ENCODE measurements at places on chromosomes 16 and 17. TPM values are rescaled to one million over a fixed set of nuclear protein-coding genes. Genes with fewer than 3 reads are reported as not detected.

DNA sequence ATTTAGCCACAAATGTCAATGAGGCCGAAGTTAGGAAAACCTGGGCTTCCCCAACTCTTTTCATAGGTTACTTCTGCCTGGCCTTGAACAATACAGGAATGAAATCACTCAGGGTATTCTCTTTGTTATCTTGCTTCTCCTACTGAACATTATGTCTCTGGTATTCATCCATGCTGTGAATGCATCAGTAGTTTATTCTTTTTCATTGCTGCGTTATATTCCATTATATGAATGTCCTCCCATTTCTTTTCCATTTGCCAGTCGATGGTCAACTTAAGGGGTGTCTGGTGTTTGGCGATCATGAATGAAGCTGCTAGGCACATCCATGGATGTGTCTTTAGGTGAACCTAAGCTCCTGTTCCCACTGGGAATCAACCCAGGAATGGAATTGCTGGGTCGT lies 128.3 kb downstream of the CRLF3 start:
- no peak for DNase-seq

- DNase-seq: no peak
Measured at GRCh38 chr17:27521281-27522027, 65.2 kb downstream of the KSR1 start.

- no peak for DNase-seq
Measured at GRCh38 chr17:2797637-2798036, 1.4 kb downstream of the RAP1GAP2 start.

Gene SLC5A11
- total RNA-seq: not detected

DNA sequence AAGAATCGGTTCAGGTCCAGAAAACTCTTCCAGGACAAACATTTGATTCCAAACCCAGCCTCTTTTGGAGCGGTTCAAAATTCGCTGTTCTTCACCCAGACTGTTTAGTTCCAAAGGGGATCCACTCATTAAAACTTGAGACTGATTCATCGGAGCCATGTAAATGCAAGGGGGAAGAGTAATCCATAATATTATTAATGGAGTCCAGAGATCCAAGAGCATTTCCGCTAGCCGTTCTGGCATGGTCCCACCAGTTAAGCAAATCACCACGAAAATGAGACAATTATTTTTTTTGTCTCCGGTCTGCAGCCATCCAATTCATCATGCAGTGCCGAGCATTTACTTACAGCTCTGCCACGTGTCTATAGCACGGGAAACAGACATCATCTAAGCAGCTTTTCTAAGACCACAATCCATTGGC lies 15.1 kb downstream of the CDH8 start:
- DNase-seq: no peak

Gene TMEM238L
- total RNA-seq: not detected

Gene DNAAF1
- total RNA-seq: not detected

Gene ATP6V0C
- 129 TPM for total RNA-seq

DNA sequence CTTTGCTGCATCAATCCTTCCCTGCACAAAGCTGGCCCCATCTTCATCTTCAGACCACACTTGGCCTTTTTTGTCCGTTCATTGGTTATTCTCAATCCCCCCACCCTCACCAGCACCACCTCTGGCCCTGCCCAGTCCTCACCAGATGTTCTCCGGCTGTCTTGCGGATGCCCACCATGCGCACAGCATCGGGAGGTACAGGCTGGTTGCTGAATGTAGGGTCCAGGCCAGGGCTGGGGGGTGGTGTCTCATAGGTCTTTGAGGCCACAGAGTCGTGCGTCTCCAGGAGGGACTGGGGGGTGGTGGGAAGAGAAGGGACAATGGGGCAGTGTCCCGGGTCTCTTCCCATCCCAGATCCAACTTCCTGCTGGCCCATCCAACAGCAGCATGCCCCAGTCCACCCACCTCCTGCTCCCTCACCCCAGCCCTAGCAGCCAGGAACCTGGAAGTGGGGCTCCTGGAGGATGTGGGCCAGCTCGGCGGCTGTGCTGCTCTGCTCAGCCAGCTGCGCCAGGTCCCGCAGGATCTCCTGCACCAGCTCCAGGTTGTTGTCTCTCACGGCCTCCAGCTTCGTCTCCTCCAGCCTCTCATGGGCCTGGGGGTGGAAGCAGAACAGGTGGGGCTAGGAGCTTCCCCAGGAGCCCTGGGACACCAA lies 24.4 kb downstream of the MPP2 start:
- DNase-seq: no peak

GRCh38 chr16:75208861-75209505 lies 2.0 kb upstream of the CTRB2 start:
- DNase-seq: peak; percentile 12

Gene ZFPM1
- total RNA-seq: 3.6 TPM

Gene CTF1
- 6.5 TPM for total RNA-seq

GRCh38 chr17:36546418-36547093 lies 1.8 kb downstream of the GGNBP2 start:
- DNase-seq: no peak

Gene CES3
- 2.0 TPM for total RNA-seq

Gene SEPTIN12
- total RNA-seq: not detected

Gene ODAD4
- total RNA-seq: 0.75 TPM

DNA sequence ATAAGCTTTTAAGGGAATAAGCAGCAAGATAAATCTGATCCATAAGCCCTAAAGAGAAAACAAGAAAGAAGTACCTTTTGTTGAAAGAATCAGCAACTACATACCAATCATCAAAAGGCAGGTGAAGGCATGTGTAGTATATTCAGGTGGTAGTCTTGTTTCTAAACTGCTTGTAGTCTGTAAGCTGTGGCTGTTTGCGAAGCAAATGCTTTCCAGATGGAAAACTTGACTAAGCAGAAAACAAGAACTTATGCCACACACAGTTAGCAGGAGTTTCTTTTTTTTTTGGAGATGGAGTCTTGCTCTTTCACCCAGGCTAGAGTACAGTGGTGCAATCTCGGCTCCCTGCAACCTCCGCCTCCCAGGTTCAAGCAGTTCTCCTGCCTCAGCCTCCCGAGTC lies 5.7 kb downstream of the CBX1 start:
- DNase-seq: no peak

Gene KRT32
- not detected for total RNA-seq

DNA sequence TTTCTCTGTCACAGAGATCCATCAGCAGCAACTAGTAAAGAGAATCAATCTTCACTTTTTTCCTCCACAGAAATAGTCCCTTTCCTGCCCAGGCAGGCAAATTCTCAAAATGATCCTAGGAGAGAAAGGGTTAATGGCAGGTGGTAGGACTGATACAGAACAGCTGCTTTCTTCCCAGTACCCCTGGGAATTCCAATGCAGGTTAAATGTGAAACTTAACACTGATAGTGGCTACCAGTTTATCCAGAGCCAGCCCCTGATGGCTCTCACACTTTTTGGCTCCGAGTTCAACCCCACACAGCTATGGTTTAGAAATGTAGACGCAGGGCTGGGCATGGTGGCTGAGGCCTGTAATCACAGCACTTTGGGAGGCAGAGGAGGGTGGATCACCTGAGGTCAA lies 22.2 kb downstream of the MARVELD3 start:
- no peak for DNase-seq

Gene ABCC11
- not detected for total RNA-seq

Gene TNFSF12
- 34.6 TPM for total RNA-seq

Gene HOXB7
- total RNA-seq: 0.22 TPM

Gene EME1
- not detected for total RNA-seq

DNA sequence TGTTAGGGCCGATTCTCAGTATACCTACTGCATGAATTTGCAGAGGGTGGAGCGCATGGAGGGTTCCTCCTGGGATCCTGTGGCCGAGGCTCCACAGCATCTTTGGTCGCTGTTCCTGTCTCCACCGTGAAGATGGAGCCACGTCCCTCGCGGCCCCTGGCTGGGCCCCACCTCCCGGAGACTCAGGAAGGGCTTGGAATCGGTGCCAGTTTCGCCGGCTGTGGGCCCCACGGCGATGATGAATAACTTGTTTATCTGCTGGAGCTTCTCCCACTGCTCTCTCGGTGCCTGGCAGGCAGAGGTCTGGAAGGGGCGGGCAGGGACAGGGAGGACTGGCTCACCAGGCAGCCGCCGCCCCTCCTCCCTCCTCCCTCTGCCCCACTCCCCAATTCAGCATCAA lies 8.1 kb downstream of the SLC5A11 start:
- DNase-seq: no peak

- no peak for DNase-seq
Measured at GRCh38 chr17:74117087-74117698, 86.3 kb upstream of the RPL38 start.

- DNase-seq: no peak
Measured at GRCh38 chr17:66679631-66680517, 155.0 kb upstream of the CACNG5 start.

GRCh38 chr17:49997773-49998703 lies 3.0 kb upstream of the DLX3 start:
- DNase-seq: peak; percentile 69

DNA sequence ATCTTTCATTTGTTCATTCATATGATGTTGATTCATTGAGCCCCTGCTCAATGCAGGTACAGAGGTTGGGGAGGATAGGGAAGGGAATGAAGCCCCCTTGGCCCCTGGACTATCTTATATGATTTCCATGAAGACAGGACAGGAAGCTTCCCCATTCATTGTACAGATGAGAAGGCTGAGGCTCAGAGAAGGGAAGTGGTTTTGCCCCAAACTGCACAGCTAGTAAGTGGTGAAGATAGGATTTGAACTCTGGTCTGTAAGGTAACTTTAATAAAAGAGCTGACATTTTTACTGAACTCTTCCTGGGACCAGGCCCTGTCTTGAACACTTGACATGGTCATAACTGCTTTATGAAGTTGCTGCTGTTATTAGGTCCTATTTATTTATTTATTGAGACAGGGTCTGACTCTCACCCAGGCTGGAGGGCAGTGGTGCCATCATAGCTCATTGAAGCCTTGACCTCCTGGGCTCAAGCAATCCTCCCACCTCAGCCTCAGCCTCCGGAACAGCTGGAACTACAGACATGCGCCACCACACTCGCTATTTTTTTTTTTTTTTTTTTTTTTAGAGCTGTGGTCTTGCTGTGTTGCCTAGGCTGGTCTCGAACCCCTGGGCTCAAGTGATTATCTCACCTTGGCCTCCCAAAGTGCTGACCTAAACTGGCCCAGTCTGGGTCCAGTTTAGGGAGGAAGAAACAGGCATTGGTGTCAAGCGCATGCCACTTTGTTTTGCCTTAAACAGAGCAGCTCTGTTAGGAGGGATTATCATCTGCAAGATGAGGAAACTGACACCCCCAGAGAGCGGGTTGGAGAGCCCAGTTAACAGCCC lies 5.0 kb downstream of the CTF1 start:
- DNase-seq: no peak

Gene SPEM2
- total RNA-seq: not detected

Gene HBZ
- total RNA-seq: not detected

Gene FBXL16
- not detected for total RNA-seq

Gene CTRB1
- not detected for total RNA-seq

All from Right ventricle myocardium superior (tissue), 1 donor.